ENCODE measurements at places on chromosomes 12 and 14.
A peak's percentile ranks its signal among the peaks of the same experiment; 100 is the strongest.

DNA sequence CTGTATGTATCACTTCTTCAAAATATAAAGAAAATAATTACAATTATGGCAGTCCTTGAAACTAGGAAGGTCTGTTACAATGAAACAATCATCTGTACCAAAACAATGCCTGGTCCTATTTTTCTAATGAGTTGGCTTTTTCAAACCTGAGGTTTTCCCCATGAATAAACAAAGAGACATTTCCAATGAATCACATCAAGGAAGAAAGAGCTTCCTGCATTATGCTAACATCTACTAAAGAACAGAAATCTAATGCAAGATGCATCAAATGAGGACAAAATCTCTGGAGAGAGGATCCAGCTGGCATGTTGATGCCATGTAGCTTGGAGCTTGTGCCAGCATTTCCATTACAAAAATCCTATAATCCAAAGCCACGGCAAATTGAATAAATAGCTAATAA lies 29.3 kb downstream of the NIN start:
- no peak for DNase-seq

- no peak for DNase-seq
Observed at GRCh38 chr12:2119266-2119665, 66.5 kb downstream of the CACNA1C start.

GRCh38 chr12:60205500-60205899 lies 609.7 kb downstream of the SLC16A7 start:
- DNase-seq = no peak

DNA sequence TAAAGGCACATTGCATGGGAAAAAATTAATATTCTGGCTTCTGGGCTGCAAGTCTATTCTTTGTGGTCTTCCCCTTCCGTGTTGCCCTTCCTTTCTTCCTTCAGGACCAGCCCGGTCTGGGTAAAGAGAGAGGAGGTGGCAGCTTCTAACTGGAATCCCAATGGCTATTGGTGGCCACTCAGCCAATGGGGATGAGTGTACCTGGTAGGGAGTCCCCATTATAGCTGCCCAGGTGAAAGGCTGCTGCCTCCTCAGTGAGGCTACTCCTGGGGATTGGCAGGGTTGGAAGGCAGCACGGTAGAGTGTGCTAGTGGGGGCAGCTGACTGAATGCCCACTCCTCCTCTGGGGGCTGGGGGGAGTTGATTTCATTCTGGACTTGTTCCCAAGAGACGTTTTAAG lies 112.6 kb downstream of the RBM19 start:
- DNase-seq = peak; percentile 72

- peak; percentile 44 for DNase-seq
Observed at GRCh38 chr14:104087505-104087904, 2.0 kb downstream of the ASPG start.

DNA sequence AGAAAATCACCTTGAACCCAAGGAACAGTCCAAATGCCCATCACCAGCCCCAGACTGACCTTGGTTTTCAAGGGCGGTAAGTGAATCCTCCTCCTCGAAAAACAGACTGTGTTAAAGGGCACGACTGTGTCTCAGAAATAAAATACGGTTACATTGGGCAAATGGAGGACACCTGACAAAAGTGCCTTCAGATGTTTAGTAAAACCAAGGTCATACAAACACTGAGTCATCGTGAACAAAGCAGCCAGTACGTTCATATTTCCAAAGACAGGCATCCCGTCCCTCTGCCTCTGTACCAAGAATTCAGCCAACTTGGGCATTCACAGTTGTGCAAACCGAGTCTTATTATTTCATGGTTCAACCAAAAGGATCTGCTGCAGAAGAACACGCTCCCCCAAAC lies 25.9 kb downstream of the FOXN3 start:
- no peak for DNase-seq

GRCh38 chr14:92922883-92923743 lies at the start of gene CHGA:
CHGA (plus strand) TSS chr14:92923150; CDS start chr14:92923360, 210 bp downstream.
- DNase-seq = peak; percentile 93

DNA sequence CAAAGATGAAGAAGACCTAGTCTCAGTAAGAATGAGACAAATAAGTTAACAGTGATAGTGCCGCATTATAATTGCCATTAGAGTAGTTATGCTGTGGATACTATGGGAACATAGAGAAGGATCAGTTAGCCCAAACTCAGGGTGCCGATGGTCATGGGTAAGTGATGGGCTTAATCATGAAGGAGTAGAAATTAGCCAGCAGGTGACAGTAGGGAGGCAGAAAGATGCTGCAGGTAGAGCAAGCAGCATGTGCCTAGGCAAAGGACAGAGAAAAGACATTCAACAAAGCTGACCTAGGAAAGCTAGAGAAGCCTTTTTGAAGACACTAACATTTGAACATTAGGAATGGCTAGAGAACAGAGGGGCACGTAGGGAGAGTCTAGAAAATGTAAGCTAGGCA lies 30.6 kb upstream of the PTPRQ start:
- no peak for DNase-seq

Measured in endodermal cell (in vitro differentiated cells).